ENCODE measurements at places on chromosomes 2 and 18.

DNA sequence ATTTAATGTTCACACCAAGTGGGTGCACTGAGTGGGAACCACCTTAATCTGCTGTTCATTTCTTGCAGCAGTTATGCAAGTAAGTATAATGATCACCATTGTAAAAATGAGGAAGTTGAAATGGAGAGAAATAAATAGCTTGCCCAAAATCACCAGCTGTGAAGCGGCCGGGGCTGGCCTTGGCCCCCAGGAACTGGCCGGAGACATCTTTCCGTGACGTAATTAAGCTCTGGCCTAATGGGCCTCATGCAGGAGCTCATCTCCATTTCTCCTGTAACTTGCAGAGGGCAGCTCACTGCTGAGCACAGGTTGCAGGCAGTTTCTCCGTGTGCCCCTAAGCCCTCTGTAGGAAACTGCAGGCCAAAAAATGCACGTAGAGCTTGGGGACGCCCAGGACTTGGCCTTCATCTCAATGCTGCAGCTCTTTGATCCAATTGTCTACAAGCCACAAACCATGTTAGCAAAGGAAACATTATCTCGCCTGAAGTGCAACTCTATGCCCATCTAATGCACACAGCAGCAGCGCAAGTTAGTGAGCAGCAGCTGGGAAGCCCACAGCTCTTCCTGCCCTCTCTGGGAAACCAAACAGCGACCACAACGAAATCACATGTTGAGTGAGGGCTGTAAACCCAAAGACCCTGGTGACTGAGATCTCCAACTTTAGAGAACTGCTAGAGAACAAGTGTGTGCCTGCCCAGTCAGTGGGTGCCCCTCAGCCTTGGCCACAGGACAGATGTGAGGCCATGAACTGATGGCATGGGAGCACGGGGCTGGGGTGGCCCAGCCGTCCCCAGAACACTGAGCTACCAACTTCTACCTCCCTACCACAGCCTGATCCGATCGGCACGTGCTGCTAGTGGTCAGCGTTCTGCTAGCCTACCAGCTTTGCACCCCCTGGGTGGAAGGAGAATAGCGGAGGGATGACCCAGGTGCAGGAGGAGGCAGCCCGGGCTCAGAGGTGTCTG is 28.8 kb downstream of the APCDD1 start:
- H3K4me1 ChIP-seq: peaks cover 22% of the 10 kb centered on the region
- no peak for DNase-seq
- no peak overlapping the region for H3K27ac ChIP-seq
- H3K27me3 ChIP-seq: no peaks in the 10 kb centered on the region
- H3K36me3 ChIP-seq: no peaks in the 10 kb centered on the region

- no peak for DNase-seq
- H3K27me3 ChIP-seq: no peaks in the 10 kb centered on the region
- peaks cover 3% of the 10 kb centered on the region for H3K4me1 ChIP-seq
- no peak overlapping the region for H3K27ac ChIP-seq
These were observed 10.1 kb downstream of the SERPINB8 start for GRCh38 chr18:63980027-63980426.

GRCh38 chr2:200664770-200665494 is 79.1 kb downstream of the AOX1 start:
- H3K4me1 ChIP-seq: no peaks in the 10 kb centered on the region
- DNase-seq: no peak
- no peak overlapping the region for H3K27ac ChIP-seq
- H3K27me3 ChIP-seq: no peaks in the 10 kb centered on the region

- no peak overlapping the region for H3K27ac ChIP-seq
- H3K4me3 ChIP-seq: no peak overlapping the region
- no peak for DNase-seq
- no peaks in the 10 kb centered on the region for H3K4me1 ChIP-seq
These were observed 952.9 kb downstream of the TRIB2 start for GRCh38 chr2:13669607-13670006.

DNA sequence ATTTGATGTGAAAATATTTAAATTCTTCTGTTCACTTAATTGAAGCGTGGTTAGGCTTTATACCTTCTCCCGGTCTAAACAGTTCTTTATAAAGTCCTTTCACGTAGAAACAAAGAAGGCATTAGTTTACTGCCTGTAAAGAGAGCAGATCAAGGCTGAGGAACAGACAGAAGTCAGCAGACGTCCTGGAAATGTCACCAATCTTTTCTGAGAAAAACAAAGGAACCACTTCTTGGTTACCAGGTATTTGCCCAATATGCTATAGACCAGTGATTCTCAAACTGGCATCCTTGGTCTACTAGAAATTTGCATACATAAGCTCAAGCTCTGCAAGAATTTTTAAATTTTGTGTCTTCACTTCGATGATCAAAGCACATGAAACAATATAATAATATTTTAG is 89.2 kb upstream of the STK17B start:
- H3K27ac ChIP-seq: no peak overlapping the region
- H3K36me3 ChIP-seq: no peaks in the 10 kb centered on the region
- no peaks in the 10 kb centered on the region for H3K27me3 ChIP-seq
- no peak for DNase-seq
- peaks cover 11% of the 10 kb centered on the region for H3K4me1 ChIP-seq
- no peak overlapping the region for H3K4me3 ChIP-seq

DNA sequence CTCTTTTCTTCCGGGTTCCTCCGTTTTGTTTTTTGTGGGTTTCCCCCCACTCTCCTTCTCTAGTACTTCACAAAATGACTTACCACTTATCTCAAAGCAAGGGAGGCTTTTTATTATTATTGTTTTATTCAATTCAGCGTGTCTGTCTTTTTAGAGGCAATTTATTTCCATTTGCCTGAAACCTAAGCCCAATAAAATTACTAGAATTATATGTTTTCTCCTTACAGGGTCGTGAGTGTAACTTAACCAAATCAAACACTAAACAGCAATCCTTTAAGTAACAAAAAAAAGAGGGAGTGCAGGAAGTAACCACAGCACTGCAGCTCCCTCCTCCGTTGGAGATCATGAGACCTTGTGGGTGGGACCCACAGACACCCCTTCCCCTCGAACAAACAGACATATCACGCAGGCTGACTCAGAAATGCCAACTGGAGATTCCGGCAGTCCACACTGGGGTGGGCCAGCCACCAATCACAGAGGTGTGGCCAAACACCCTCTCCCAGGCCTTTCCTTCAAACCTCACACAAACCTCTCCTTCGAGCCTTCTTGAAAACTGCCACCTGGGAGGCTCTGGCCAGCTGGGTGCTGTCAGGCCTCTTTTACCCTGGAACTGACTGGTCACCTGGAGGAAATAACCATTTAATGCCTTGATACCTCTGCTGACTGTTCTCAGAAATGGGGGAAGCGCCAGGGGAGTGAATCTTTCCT is 207.1 kb upstream of the SMAD2 start:
- no peak for DNase-seq
- no peaks in the 10 kb centered on the region for H3K4me1 ChIP-seq
- H3K4me3 ChIP-seq: no peak overlapping the region
- H3K36me3 ChIP-seq: no peaks in the 10 kb centered on the region
- H3K27ac ChIP-seq: no peak overlapping the region
- peaks cover 11% of the 10 kb centered on the region for H3K27me3 ChIP-seq

- H3K27me3 ChIP-seq: no peaks in the 10 kb centered on the region
- no peak overlapping the region for H3K4me3 ChIP-seq
- H3K36me3 ChIP-seq: no peaks in the 10 kb centered on the region
- no peak for DNase-seq
- no peak overlapping the region for H3K27ac ChIP-seq
- H3K4me1 ChIP-seq: no peaks in the 10 kb centered on the region
These were observed 67.9 kb downstream of the MRO start for GRCh38 chr18:50751947-50752346.

DNA sequence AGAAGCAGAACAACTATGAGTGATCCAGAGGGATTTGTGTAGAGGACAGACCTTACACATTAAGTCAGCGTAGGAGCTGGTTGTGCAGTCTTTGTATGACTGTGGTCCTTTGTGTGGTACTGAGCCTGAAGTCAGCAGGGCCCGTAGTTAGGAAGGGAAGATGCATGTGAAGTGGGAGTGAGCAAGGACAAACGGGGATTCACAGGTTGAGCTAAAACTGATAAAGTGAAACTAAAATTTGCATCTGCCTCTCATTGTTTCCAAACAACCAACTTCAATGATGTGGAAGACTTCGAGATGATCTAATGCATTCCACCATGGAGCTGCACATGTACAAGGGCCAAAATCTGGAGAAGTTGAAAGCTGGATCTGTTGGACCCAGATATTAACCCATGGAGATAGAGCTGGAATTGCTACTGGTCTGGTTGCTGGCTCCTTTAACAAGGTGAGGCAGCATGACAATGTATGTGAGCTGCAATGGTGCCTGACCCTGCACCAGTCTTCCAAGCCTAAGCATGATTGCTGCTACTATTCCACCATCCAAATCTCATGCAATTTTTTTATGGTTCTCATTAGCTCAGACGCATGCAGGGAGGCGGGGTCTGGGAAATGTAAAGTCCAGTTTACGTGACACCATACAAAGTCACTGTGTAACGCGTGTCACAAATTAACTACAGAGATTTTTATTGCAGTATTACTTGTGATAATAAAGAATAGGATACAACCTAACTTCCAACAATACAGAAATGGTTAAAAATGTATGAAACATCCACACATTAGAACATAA is 12.1 kb upstream of the CYBRD1 start:
- no peak overlapping the region for H3K27ac ChIP-seq
- no peak for DNase-seq
- no peaks in the 10 kb centered on the region for H3K27me3 ChIP-seq
- no peaks in the 10 kb centered on the region for H3K4me1 ChIP-seq

DNA sequence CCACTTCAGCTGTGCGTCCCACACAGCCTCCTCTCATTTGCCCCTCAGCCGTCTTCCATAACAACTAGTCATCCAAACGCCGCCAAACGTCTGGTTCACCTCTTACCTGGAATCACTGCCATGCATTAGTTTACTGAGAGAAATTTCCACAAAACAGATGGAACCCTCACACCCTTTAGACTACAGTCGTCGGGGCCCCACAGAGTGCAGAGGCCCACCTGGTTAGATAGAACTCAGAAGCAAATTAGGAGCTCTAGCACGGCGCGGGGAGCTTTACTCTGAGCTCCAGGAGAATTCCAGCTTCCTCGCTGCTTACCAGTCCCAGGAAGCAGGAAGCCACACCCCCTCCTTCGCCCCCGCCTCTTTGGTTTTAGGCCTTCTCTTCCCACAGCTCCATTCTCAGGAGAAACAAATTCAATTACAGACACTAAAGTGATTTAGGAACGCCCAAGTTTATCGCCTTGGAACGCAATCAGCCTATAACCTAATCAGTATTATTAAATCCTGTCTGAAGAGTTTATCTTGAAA is 9.4 kb downstream of the RNU2-63P start:
- H3K27me3 ChIP-seq: no peaks in the 10 kb centered on the region
- no peak for DNase-seq
- H3K4me1 ChIP-seq: peaks cover 1% of the 10 kb centered on the region
- H3K36me3 ChIP-seq: no peaks in the 10 kb centered on the region

GRCh38 chr2:101770726-101771125 is 73.2 kb downstream of the MAP4K4 start:
- peaks cover 19% of the 10 kb centered on the region for H3K4me1 ChIP-seq
- no peak overlapping the region for H3K4me3 ChIP-seq
- H3K36me3 ChIP-seq: no peaks in the 10 kb centered on the region
- no peaks in the 10 kb centered on the region for H3K27me3 ChIP-seq

DNA sequence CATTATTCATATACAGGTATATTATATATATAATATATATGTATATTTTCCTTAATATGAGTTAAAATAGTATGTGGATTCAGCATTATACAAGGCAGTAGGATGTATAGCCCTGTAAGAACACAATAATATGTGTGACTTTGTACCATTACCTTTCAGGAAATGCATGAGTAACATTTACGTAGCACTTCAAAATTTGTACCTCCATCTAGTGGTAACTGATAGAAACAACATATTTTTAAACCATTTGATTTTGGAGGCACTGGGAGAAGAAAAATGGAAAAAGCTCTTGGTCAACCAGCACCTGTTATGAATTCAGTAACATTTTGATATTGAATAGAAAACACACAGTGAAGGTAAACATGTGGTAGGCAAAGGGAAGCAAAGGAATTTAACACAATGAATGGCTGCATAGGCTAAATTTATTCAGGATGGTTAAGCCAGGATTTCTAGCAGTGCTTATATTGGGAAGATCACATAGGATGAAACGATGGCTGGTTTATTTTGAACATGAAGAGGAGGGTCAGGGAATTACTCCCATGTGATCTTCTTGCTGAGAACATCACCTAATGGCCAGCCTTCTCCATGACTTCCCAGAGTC is 565.5 kb downstream of the CCDC85A start:
- H3K4me1 ChIP-seq: no peaks in the 10 kb centered on the region
- H3K36me3 ChIP-seq: no peaks in the 10 kb centered on the region
- no peaks in the 10 kb centered on the region for H3K27me3 ChIP-seq

DNA sequence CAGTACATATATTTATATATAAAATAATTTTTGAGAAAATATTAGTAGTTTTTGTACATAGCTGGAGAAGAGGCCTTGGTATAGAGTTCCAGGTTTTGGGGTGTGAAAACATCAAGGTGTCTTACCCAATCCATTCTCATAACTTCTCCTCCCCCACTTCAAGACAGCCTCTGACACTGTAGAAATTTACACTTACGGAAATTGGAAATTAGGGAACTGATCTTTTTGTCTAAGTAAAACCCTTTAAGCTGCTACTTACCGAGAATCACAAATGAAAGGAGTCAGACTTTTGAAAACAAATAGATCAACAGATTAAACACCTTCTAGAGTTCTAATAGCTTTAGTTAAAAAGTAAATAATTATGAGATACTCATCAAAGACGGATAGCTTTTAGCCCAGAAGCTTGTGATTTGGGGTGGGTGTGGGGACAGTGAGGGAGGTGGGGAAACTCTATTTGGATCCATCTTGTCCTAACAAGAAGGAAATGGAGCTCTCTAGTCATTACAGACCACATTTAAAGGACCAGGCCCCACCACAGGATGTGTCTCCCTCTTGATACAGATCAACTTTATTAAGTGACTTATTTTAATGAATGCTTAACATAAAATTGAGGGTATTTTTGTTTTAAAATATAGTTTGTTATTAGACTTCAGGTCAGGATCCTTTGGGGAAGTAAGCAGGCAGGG is 11.1 kb upstream of the FBXO11 start:
- DNase-seq: no peak
- H3K4me3 ChIP-seq: no peak overlapping the region
- H3K36me3 ChIP-seq: no peaks in the 10 kb centered on the region
- H3K4me1 ChIP-seq: no peaks in the 10 kb centered on the region
- no peak overlapping the region for H3K27ac ChIP-seq
